Hepatocyte (in vitro differentiated cells): ENCODE measurements at places on chromosomes 4 and X. TPM values are rescaled to one million over a fixed set of nuclear protein-coding genes. Genes with fewer than 3 reads are reported as not detected.

RAB40AL gene
- 1.2 TPM in 1 of 2 replicates, not detected in the other for total RNA-seq

- no peaks in the 10 kb centered on the region for H3K4me1 ChIP-seq
- H3K27me3 ChIP-seq = no peaks in the 10 kb centered on the region
- no peaks in the 10 kb centered on the region for H3K36me3 ChIP-seq
- DNase-seq = no peak
- no peak overlapping the region for H3K4me3 ChIP-seq
Observed at GRCh38 chrX:153703036-153703370, 15.3 kb downstream of the SLC6A8 start.

XAGE1B gene
- not detected in 2 replicates for total RNA-seq

FRMPD3 gene
- 0.04 and 0.17 TPM in 2 replicates for total RNA-seq

GRCh38 chr4:128707864-128708263 is 101.6 kb upstream of the JADE1 start:
- H3K4me3 ChIP-seq = no peak overlapping the region
- H3K27ac ChIP-seq = peak overlapping the region; percentile 11
- DNase-seq = no peak
- H3K36me3 ChIP-seq = no peaks in the 10 kb centered on the region

DNA sequence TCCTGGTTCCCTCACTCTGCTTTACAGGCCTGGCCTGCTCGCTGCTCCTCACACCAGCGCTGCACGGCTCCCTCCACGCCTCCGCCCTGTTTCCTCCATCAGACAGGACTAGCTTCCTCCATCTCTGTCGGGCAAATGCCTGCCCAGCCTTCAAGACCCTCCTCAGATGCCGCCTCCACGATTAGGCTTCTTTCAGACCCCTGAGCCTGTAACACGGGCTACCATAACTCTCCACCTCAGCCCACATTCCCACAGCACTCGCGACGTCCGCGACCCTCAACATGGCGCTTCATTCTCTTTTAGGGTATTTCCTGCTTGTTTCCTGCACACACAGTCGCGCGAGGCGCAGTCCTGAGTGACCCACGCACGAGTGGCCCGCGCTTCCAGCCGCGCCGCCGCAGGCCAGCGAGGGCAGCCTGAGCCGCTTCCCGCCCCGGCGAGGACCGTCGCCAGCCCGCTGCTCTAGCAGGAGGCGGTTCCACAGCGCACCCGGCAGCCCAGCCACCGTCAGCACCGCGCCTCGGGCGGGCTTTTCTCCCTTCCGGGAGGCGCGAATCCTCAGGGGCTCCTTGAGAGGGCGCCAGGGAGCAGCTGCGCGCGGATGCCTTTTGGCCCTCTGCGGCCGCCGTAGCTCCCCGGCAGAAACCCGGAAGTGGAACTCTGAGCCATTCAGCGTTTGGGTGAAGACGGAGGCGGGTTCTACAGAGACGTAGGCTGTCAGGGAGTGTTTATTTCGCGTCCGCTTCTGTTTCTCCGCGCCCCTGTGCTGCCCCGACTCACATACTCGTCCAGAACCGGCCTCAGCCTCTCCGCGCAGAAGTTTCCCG is at the start of gene FRG1:
Gene FRG1, plus strand, starts transcription at position 695 of the 827 bp plus-strand sequence. CDS start 138 bp downstream, outside the sequence.
- peak within 1 kb of the TSS; percentile 69 for H3K4me3 ChIP-seq
- peaks cover 5% of the 10 kb centered on the region for H3K4me1 ChIP-seq
- H3K27me3 ChIP-seq = no peaks in the 10 kb centered on the region
- H3K27ac ChIP-seq = peak within 1 kb of the TSS; percentile 77
- peak; percentile 97 for DNase-seq
- H3K36me3 ChIP-seq = no peaks in the 10 kb centered on the region

PLP2 gene
- 27.5 and 34.9 TPM in 2 replicates for total RNA-seq

GRCh38 chr4:3791910-3792542 is 25.8 kb downstream of the ADRA2C start:
- H3K27me3 ChIP-seq = no peaks in the 10 kb centered on the region
- H3K4me3 ChIP-seq = no peak overlapping the region
- peak; percentile 83 for DNase-seq
- H3K4me1 ChIP-seq = no peaks in the 10 kb centered on the region
- no peak overlapping the region for H3K27ac ChIP-seq

COX7B gene
- total RNA-seq = 576 and 599 TPM in 2 replicates

DNA sequence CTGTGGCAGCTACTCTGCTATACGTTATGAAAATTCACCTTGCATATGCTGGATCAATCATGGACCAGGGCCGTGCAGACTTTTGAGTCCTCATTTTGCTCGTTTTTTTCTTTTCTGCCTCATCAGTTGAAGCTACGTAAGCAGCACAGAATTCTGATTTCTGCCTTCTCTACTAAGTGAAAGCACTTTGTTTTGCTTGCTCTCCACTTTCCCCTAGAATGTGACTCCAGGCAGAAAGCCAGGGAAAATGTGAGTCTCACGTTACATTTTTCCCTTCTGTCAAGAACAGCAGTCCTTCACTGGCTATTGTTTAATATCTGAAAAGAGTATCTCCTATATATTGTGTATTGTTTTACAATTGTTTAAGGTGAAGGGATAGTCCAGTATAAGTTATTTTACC is 1840.1 kb downstream of the PCDH7 start:
- no peaks in the 10 kb centered on the region for H3K36me3 ChIP-seq
- peak; percentile 10 for DNase-seq
- H3K27me3 ChIP-seq = no peaks in the 10 kb centered on the region
- no peak overlapping the region for H3K4me3 ChIP-seq
- H3K27ac ChIP-seq = no peak overlapping the region

- H3K27me3 ChIP-seq = no peaks in the 10 kb centered on the region
- no peak for DNase-seq
- H3K36me3 ChIP-seq = no peaks in the 10 kb centered on the region
- no peaks in the 10 kb centered on the region for H3K4me1 ChIP-seq
Observed at GRCh38 chr4:169861593-169861992, 103.8 kb upstream of the HPF1 start.

DNA sequence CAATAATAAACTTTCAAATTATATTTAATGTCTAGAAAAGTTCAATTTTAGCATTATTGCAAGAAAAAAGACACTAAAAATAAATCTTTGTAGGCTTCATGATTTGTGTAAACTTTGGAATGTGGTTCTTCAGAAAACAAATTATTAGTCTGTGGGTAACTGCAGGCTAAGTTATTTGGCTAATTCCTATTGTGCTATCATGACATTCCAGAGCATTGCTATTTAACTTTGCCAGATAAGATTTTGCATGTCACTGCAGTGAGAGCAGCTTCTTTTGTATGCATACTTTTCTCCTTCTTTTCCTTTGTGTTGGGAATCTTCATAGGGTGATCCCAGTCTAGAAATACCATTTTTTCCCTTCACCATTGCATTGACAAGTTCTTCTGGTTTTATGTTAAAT is 130.0 kb downstream of the AWAT2 start:
- no peak for DNase-seq
- no peak overlapping the region for H3K27ac ChIP-seq
- no peak overlapping the region for H3K4me3 ChIP-seq
- H3K4me1 ChIP-seq = no peaks in the 10 kb centered on the region
- H3K36me3 ChIP-seq = no peaks in the 10 kb centered on the region

DNA sequence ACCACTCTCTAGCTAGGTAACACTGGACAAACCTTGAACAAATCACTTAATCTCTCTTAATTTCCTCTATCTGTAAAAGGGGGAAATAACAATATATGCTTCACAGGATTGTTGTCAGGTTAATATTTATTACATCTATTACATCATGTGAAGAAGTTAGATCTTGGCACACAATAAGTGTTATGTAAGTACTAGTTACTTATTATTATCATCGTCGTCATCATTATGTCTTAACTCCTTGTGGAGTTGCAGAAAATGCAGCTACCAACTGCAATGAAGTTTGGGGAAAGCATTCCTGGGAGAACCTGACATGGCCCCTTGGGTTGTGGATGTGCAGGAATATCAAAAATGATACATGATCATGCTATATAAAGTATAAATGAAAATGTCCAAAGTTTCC is 4.8 kb upstream of the JCHAIN start:
- no peak for DNase-seq
- no peaks in the 10 kb centered on the region for H3K36me3 ChIP-seq
- H3K4me3 ChIP-seq = no peak overlapping the region

- no peaks in the 10 kb centered on the region for H3K27me3 ChIP-seq
- no peak overlapping the region for H3K4me3 ChIP-seq
- no peaks in the 10 kb centered on the region for H3K4me1 ChIP-seq
- DNase-seq = no peak
Observed at GRCh38 chrX:66255359-66255967, 91.4 kb downstream of the HEPH start.
